Stimulated activated CD8-positive, alpha-beta memory T cell treated with anti-CD3 and anti-CD28 coated beads, Interleukin-4, amount 100 ng/mL, for 4 hours (primary cell): ENCODE measurements at places on chromosomes 2 and 18.

- DNase-seq = no peak
These were observed 22.7 kb downstream of the RAB31 start for GRCh38 chr18:9730786-9731185.

GRCh38 chr2:152571048-152571766 lies 146.1 kb downstream of the PRPF40A start:
- no peak for DNase-seq

DNA sequence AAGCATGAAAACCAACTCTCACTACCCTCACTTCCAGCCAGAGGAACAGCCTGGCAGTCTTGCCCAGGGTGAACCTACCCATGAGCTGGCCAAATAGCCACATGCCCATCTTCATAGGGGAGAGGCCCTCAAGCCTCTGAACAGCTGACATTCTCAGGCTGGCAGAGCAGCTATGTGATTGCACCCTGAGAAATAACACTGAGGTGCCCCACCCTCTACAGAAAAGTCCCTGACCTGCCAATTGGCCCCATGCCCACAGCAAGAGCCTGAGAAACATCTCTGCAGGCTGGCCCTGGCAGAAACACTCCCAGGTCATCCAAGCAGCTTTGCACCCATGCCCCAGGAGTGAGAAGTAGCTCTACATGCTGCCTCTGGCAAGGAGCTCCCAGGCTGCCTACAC lies 127.4 kb upstream of the OTX1 start:
- DNase-seq = no peak

- no peak for DNase-seq
These were observed 2.2 kb downstream of the HMSD start for GRCh38 chr18:63951302-63951705.

DNA sequence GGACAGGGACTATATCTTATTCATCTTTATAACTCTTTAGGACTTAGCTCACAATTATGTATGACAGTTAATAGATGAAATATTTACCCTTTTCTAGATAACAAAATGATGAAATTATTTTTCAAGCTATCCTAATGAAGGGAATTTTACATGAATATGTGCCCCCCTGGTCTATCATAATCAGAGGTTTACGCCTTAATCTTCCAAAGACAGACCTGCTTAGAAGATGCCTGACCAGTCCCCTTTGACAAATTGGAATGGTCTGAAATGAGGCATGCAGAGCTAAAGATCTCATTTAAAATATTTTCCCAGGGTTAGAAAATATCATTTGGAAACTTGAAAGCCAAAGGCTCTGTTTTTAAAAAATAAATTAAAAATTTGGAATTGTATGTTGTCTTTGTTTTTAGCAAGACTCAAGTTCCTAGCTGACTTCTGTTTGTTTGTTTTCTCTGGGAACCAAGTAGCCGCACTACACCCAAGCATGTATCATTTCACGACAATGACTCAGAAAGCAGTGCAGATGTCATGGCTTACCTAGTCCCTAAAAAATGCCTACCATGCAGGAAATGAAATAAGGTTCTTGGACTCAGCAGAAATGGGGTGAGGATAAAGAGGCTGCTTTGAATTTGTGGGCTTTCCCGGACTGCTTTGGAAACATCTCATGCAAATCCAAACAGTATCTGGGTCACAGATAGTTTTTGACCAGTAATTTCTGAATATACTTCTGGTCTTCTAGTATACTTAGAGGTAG lies 162.1 kb downstream of the ZEB2 start:
- DNase-seq = no peak
